Body of pancreas (tissue), 4 donors: ENCODE measurements at places on chromosomes 1 and 21. TPM values are rescaled to one million over a fixed set of nuclear protein-coding genes. Genes with fewer than 3 reads are reported as not detected.

Gene RHBDL2
- total RNA-seq = not detected

DNA sequence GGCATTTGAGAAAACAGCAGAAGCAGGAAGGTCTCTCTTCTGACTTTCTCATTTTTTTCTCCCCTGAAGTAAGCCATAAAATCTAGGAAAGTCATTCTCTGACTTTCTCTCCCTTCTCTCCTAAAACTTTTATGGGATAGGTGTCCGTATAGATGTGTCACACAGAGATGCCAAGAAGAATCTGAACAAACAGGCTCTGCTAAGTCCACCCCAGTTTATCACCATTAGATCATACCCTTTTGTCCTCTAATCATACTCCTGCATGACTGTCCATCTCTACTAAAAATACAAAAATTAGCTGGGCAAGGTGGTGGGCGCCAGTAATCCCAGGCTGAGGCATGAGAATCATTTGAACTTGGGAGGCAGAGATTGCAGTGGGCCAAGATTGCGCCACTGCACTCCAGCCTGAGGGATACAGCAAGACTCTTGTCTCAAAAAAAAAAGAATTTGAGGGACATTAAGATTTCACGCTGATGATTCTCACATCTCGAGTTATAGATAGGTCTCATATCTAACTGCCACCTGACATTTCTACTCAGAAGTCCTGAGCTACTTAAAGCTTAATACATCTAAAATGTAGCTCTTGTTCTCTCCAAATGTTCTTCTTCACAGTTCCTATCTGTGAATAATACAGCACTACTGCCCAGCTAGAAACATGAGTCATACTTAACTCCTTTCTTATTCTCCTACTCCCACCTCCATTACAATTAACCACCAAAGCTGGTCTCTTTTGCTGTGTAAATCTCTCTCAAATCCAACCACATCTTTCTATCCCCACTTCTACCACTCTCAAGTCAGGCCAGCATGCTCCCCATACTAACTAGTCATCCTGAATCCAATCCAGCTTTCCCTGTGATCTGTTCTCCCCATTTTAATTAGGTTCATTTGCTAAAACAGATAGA, 47.7 kb downstream of the ZNF644 start:
- DNase-seq = no peak

GRCh38 chr1:4613606-4614370, 40.6 kb upstream of the AJAP1 start:
- no peak for DNase-seq

GRCh38 chr1:210727709-210728108, 399.0 kb downstream of the HHAT start:
- DNase-seq = no peak

- no peak for DNase-seq
These were observed 51.7 kb upstream of the BARHL2 start for GRCh38 chr1:90768826-90769225.

Gene RNU1-4
- under 0.01 TPM for total RNA-seq

DNA sequence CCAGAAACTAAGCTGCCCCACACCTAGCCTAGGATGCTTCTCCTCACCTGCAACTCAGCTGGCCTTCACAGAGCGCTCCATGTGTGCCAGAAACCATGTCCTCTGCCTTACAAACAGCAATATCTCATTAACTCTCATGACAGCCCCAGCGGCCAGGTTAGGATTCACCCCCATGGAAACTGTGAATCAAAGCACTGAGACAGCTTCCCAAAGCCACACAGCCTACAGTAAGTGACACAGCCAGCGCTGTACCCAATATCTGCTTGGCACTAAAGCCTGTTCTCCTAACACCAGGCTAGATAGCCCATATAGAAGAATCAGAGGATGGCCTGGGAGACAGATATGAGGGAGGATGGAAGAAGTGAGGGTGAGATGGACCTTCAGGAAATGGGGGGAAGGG, 13.5 kb downstream of the KCNN3 start:
- DNase-seq = no peak

- DNase-seq = no peak
These were observed 249.0 kb upstream of the ZP4 start for GRCh38 chr1:238139713-238140112.

Gene CLEC20A
- not detected for total RNA-seq

Gene TRIM46
- total RNA-seq = 0.26 TPM

DNA sequence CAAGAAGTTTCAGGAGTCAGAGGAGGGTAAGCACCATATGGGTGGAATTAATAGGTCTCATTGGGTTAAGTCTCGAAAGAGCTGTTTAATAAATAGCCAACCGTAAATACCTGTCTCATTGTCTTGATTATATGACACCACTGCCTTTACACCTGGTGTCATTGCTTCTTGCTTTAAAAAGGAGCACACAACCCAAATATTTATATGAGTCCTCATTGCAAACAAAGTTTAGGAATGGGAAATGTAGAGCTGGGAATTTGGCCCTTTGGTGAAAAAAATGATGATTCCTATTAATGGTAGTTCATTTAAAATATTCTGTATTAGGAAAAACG, 2.1 kb downstream of the BACH1 start:
- DNase-seq = no peak

Gene HPCAL4
- total RNA-seq = 9.1 TPM
